ENCODE measurements at places on chromosomes 6 and 20. TPM values are rescaled to one million over a fixed set of nuclear protein-coding genes. Genes with fewer than 3 reads are reported as not detected.

The SLC22A3 gene
- 8.1 TPM for total RNA-seq

The PDSS2 gene
- total RNA-seq, result 14.6 TPM

DNA sequence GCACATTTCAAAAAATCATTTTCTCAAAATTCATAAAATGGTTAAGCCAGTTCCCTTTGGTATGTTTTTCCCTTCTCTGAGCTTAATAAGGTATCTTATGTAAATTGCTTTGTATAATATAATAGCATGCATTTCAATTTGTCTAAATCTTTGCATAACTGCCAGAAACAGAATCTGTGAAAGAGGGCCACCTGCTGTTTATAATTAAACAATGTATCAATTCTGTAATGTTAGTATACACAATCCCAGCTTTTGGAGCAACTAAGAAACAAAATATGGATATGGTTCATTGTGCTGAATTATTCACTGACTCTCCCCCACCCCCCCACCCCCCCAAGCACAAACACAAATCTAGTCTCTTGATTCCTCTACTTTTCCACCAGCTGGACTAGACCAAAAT lies 54.8 kb downstream of the GPX5 start:
- no peak for DNase-seq

DNA sequence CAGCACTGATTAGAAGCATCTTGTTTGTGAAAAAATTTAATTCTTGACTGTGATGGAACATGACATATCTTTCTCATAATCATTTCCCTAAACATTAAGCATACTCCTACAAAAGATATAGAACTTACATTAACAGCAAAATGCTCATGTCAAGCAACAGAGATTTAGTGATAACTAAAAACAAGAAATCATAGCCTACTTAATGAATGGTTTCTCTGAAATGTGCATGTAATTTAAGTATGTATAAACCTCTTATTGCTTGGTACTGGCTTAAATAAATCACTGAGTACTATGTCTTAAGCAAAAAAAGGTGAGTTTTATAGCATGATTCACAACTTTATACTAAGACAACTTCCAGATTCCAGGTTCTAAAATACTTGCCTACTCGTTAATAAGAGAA lies 9.3 kb downstream of the ROMO1 start:
- DNase-seq, result no peak

DNA sequence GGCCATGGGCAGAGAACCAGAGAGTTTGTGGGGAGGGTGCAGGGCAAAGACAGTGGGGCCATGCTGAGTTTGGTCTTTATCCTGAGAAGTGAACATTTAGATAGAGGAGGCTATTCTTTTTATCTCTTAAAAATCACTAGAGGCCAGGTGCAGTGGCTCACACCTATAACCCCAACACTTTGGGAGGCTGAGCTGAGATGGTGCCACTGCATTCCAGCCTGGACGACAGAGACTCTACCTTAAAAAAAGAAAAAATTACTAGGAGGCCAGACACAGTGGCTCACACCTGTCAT lies 8.7 kb downstream of the PXMP4 start:
- no peak for DNase-seq
